ENCODE measurements at places on chromosomes 6 and 20.

GRCh38 chr6:19432966-19433498 is 404.1 kb upstream of the ID4 start:
- no peak for DNase-seq

- no peak for DNase-seq
Observed at GRCh38 chr20:63452821-63453523, 19.5 kb downstream of the KCNQ2 start.

DNA sequence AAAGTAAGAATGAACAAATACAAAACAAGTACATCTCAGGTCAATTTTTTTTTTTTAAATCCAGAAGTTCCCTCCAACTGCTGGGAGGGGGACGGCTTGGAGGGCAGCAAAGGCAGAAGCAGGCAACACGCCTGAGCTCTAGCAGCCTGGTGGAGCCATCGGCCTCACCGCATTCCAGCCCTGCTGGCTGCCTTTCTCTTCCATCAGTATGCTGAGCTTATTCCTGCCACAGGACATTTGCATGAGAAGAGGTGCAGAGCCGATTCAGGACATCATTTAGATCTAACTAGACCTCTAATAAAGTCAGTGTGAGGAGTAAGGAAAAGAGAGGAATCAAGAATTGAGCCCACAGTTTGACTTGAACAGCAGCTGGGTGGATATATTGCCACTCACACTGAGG is 318.8 kb downstream of the ZFAND3 start:
- no peak for DNase-seq

GRCh38 chr6:111559188-111560097 is 46.2 kb downstream of the TRAF3IP2 start:
- DNase-seq: no peak

GRCh38 chr6:35694462-35694861 is 5.7 kb upstream of the FKBP5 start:
- no peak for DNase-seq

DNA sequence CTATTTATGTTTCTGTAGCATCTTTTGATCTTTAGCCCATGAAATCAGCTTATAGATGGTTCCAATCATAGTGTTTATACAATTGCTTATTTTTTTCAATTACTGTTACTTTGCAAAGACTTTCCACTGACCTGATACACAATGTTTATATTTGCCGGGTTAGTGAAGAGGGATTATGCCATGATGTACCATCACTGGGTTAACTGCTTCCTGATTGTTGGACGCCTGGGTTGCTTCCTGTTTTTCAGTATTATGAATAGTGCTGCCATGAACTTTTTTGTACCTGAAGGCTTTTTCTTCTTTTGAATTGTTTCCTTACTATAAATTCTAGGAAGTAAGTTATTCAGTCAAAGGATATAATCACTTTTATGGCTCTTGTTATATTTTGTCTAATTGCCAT is 6.9 kb downstream of the MANBAL start:
- DNase-seq: no peak

- no peak for DNase-seq
Observed at GRCh38 chr20:54223285-54223684, 15.4 kb downstream of the PFDN4 start.

- no peak for DNase-seq
Observed at GRCh38 chr6:17865243-17865642, 122.2 kb downstream of the KIF13A start.
